ENCODE measurements at places on chromosomes 6 and 20.

GRCh38 chr6:162627362-162627761, 100.2 kb downstream of the PRKN start:
- DNase-seq = no peak

- DNase-seq = no peak
These were observed 49.8 kb downstream of the PPARD start for GRCh38 chr6:35392111-35392702.

GRCh38 chr6:165178056-165178455, 131.3 kb downstream of the C6orf118 start:
- peak; percentile 74 for DNase-seq

DNA sequence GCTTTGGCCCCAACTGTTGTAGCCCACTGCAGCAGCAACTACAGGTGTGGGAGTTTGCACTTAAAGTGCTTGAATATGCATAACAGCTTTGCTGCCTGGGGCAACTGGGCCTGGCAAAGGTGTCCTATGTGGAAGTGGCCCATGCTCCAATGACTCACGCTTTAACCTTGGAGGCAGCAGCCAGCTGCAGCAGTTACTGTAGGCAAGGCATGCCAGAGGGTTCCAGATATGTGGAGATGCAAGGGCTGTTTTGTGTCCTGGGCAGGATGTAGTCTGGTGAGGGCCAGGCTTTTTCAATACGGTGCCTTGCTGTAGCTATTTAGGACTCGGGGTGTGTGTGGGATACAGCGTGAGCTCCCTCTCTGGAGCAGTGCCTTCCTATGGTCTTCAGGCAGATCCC, 150.3 kb downstream of the NKAIN2 start:
- no peak for DNase-seq
